ENCODE measurements at places on chromosomes 6 and 20.
A peak's percentile ranks its signal among the peaks of the same experiment; 100 is the strongest.

- DNase-seq = no peak
These were observed 2.2 kb downstream of the APCDD1L start for GRCh38 chr20:58512808-58513552.

DNA sequence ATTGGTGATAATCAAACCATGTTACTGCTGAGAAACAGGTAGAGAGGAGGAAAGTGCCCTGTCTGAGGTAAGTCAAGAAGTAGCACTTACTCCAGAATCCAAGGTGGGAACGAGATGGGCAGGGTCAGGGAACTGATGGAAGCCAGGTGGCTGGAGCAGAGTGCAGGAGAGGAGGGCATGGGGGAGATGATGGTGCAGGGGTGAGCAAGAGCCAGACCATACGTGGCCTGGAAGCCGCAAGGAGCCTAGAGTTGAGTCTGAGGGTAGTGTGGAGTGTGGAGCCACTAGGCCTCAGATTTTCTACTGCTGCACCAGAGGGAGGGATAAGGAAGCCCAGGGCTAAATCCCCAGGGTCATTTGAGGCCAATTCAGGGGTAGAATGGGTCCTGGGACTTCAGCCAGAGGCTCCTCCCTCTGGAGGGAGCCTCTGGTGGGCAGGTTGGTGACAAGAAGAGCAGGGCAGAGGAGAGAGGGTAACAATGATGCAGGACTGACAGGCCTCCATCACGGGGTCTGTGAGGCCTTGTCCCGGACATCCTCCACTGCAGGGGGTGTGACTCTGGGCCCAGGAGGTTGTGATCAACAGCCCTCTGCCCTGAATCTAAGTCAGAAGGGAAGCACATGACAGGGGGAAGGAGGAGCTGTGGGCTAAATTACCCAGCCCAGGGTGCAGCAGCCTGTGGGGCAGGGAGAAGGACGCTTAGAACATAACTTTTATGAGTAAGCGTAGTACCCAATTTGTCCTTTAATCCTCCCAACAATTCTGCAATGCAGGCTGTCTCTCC, 28.7 kb downstream of the COX4I2 start:
- DNase-seq = peak; percentile 91

DNA sequence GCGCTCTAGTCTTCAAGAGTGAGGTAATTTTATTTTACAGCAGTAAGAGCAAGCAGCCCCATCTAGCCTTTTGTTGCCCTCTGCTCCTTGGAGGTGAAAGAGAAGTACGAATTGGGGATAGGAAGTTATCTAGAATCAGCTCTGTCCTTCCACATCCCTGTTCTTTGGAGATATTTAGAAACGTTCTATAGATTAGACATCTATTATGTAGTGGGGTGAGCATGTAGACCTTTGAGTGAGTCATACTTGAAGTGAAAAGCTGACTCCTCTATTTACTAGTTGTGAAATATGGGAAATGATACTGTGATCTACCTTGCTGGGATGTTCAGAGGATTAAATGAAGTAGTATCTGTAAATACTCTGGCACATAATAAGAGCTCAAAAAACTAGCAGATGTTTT, 36.0 kb upstream of the SLC35D3 start:
- DNase-seq = no peak

GRCh38 chr6:84416043-84416657, 188.7 kb upstream of the CEP162 start:
- no peak for DNase-seq

DNA sequence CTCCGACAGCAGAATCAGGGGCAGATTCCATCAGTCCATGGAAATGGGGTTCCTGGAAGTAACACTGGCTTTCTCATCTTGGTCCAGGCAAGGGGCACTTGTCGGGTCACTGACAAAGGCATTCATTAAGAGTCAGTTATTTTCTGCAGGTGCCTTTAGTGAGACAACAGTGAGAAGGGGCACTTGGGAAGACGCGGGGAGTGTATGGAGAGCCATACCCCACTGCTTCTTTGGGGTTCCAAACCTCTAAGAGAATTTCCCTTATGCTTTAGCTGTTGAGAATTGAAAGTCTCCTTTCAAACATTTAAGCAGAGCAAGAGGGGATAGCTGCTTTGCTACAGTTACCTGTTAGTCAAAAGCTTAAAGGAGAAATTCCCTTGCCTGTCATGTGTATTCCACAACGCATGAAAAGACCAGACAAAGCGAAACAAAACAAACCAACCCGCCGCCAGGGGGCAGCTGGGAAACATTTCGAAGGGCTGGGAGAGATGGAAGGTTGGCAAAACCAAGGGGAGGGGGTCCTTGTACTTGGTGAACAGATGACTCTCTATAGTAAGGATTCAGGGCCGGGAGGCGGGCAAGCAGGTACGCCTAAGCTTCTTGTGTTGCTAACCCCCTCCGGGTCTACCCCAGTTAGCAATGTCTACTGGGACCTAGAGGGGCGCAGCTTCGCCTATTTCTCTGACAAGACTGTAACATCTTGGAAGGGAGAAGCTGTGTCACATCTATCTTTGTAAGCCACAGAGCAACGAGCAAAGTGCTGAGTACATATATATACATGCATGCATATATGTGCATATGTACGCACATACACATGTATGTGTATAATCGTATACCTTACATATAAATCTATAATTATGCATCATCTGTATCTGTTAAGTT, 474.9 kb upstream of the AGPAT4 start:
- DNase-seq = peak; percentile 67

- peak; percentile 78 for DNase-seq
These were observed 8.2 kb upstream of the UBE2V1 start for GRCh38 chr20:50120935-50121693.

- no peak for DNase-seq
These were observed 32.1 kb upstream of the RIN2 start for GRCh38 chr20:19725814-19726525.

DNA sequence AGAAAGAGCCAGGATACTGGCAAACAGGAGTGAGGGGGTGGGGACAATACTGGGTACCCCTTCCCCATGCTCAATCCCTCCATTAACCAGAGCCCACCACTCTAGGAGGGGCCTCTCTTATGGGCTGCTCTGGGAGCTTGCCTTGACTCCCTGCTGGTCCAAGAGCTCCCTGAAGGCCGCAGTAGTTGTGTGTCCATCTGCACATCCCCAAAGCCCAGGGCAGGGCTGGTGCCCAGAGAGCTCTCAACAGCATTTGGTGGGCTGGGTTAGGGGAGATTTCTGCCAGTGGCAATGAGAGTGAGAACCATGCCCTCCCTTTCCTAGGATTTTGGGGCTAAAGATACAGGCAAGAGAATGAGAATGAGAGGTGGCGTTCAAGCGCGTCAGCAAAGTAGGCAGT, 230.6 kb upstream of the PMEPA1 start:
- no peak for DNase-seq

- DNase-seq = no peak
These were observed 29.8 kb downstream of the TGM2 start for GRCh38 chr20:38135271-38135650.

DNA sequence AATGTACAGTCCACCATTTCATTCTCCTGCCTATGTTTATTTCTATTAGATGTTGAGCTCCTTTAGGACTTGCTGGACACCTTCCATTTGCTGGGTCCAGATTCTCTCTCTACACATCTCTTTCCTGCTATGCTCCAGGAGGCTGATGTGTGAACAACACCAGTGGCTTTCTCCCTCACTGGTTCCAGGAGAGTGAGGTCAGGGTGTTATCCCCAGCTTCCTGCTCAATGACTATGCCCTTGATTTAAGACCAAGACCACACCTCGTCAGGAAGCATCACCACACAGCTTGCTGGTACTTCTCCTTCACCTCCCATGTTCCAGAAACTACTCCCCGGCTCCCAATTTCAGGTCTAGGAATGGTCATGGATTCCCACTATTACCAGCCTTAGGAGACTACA, 31.3 kb upstream of the E2F3 start:
- no peak for DNase-seq

DNA sequence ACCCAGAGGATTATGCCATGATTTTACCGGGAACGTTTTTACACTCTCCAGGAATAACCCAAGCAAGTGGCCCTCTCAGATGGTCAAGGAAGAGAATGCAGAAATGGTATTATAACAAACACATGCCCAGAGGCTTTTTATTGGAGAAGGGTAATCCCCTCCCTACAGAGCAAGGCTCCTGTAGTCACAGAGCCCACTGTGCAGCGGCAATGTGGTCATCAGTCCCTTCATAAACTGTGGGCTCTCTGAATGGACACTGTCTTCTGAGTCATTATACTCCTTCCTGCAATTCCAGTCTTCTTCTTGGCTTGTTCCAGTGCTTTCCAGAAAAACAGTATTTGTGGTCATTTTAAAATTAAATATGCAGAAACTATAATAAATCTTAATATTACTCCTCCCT, 74.7 kb downstream of the LAMA4 start:
- DNase-seq = no peak

DNA sequence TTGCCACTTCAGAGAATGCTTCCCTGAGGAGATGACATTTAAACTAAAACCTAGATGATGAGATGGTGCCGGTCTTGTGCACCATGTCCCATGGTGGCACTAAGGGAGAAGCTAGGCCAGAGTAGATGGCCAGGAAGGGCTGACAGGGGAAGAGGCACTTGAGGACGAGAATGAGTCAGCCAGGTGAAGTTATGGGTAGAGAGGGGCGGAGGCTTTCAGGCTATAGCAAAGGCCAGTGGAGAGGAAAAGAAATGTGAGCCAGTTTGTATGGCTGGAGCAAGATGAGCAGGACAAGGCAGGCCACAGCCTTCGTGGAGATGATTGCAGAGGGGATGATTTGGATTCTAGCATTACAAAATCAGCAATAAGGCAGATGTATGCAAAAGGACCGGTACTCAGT, 44.7 kb upstream of the ADGRF4 start:
- no peak for DNase-seq

DNA sequence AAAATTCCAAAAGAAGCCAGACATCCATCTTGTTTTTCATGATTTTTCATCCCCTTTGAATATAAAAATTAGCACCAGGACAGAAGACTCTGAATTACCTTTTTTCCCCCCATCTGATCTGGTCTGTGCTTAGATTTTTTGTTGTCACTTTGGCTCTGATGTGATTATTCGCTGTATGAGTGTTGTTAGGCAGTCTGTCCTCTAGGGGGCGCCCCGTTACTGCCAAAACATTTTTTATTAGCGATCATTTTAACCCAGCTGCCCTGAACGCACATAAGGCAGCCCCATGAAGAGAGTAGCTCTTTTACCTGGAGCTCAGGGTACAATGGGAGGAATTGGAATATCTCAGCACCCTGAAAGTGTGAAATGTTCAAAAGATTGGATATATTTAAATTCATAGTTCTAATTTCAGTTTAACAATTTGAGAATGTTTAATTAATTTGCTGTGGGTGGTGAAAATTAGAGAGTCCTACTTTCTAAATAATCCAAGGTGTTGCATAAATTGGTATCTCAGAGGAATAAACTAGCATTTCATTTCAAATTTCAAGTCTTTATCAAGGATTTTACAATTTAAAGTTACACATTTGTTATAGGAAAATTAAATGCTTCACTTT, 60.8 kb downstream of the PRPH2 start:
- DNase-seq = peak; percentile 83

DNA sequence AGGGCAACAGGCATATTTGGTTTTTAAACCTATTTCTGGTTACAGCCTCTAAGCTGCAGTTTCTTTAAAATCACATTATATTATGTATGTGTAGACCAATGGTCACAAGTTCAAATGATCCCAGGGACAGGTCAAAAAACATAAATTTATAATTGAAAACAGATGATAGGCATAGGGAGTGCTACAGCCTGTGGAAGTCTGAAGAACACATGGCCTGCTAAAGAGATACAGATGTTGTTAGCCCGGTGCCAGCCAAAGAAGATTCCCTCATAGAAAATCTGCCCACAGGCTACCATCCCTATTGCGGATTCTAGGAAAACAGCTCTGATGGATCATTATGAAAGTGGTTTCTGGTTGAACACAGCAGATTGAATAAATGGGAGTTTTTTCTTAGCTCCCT, 65.3 kb downstream of the NRSN1 start:
- DNase-seq = no peak

GRCh38 chr20:4112481-4113421, 97.4 kb upstream of the RNF24 start:
- DNase-seq = peak; percentile 43

GRCh38 chr6:136088693-136089092, 161.4 kb downstream of the MTFR2 start:
- no peak for DNase-seq

DNA sequence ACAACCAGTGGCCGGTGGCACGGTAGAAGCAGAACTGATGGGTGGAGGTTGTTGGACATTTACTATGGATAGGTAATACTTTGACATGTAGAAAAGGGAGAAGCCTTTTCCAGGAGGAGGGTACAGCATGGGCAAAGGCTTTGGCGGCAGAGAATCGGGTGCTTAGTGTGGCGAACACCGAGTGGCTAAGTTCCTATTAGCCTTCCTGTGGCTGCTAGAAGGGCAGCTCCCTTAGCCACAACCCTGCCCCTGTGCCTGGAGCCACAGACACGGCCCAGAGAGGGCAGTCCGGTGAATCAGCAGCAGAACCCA, 37.9 kb upstream of the TGM2 start:
- DNase-seq = no peak

- DNase-seq = peak; percentile 99
These were observed 6.8 kb upstream of the PI16 start for GRCh38 chr6:36947570-36948351.

DNA sequence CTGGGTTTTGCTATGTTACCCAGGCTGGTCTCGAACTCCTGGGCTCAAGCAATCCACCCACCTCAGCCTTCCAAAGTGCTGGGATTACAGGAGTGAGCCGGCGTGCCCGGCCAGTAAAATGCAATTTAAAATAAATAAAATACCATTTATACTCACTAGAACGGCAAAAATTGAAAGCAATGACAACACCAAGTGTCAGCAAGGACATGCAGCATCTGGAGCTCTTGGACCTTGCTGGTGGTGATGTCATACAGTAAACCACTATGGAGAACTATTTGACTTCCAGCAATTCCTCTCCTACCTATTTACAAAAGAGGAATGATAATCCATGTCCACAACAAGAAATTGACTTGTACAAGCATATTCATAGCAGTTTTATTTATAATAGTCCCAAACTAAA, 105.7 kb upstream of the PHACTR1 start:
- DNase-seq = no peak

DNA sequence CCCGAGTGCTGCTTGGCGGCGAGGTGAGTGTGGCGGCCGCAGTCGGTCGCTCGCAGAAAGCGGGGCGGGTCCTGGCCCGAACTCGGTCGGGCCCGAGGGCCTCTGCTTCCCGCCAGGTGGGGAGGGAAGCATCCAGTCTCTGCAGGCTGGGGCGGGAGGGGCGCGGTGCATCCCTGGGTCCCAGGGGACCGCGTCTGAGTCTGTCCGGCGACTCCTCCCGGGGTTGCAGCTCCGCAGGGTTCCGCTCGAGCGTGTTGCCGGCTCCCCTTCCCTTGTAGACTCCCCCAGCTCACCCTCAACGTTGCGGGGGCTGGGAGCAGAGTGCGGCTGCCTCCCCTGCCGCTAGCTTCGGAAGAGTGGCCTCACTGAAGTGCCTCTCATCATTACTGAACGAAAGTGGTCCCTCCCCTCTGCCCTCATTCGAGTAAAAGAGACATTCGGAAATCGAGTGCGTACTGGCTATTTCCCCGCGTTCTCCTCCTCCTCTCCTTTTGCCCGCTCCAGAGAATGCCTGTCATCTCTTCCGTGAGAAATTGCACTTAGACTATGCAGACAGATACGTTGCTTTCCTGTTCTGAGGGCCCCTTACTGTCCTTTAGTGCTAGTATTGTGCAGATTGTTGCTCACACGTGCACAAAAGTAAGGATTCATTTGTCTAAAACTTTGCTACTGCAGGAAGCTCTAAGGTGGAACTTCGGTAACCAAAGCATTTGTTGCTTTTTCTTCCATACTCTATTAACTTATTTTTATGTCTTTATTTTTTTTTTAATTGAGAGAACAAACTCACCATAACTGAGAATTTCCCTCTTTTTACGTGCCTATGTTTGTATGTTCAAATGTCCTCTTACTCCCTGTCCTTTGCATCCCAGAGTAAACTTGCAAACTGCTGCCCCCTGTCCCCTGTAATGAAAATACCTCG, 751 bp downstream of the MAP3K4 start:
- peak; percentile 90 for DNase-seq
